GM18507 (cell line): ENCODE measurements at places on chromosomes 16 and 17.

DNA sequence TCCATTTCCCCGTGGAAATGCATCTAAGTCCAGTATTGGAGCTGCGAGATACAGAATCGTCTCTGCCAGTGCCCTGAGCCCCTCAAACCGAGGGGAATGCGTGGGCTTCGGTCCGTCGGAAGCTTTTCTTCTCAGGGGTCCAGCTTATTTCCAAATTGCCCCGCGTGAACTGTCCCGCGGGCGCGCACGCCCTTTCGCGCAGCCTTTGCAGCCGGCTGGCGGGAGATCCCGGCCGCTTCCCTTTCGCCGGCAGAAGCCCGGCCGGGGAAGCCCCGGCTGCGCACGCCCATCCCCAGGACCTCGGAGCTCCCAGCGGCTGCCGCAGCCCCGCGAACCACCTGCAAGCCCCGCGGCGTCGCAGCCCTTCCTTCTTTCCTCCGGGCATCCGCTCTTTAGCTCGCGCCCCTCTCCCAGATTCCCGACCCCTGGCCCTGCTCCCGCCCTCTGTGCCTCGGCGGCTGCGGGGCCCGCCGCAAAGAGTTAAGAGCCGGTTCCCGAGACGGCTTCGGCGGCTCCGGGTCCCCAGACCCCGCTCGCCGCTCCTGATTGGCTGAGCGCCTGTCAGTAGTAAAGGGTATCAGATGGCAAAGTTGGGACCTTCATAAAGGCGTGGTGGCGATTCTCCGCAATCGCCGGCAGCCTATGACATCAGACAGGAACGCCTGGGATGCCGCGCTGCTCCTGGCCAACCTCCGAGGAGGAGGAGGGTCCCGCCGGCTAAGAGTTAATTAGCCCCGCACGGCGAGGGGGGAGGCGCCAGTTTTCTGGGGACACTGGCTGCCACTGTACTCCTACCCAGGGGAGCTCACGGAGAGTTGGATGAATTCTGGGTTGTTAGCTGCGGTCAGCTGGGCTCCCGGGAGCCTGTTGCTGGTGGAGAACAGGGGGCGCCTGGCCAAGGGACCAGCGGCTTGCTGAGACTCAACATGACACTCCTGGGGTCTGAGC is at the start of gene MYOCD:
Gene MYOCD (plus strand): TSS at position 628 of the 948 bp plus-strand sequence. CDS start 299 bp downstream, at position 927.
- peak; percentile 7 for DNase-seq

- DNase-seq: no peak
Observed at GRCh38 chr16:56684256-56684925, 2.1 kb downstream of the MT1X start.

DNA sequence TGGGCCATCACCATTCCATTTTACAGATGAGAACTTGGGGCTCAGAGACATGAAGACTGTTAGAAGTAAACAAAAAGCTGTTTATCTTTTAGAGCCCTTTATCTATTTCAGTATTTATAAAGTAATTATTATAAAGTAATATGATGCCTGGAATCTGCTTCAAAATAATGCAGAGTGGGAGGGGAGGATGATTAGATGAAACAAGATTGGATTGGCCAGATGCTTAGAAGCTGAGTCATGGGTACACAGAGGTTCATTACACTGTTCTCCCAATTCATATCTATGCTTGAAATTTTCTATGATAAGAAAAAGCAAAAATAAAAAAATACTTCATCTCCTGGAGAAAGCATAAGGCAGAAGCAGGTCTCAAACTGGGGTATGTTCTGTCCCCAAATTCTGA is 29.4 kb downstream of the TOM1L2 start:
- DNase-seq: no peak

DNA sequence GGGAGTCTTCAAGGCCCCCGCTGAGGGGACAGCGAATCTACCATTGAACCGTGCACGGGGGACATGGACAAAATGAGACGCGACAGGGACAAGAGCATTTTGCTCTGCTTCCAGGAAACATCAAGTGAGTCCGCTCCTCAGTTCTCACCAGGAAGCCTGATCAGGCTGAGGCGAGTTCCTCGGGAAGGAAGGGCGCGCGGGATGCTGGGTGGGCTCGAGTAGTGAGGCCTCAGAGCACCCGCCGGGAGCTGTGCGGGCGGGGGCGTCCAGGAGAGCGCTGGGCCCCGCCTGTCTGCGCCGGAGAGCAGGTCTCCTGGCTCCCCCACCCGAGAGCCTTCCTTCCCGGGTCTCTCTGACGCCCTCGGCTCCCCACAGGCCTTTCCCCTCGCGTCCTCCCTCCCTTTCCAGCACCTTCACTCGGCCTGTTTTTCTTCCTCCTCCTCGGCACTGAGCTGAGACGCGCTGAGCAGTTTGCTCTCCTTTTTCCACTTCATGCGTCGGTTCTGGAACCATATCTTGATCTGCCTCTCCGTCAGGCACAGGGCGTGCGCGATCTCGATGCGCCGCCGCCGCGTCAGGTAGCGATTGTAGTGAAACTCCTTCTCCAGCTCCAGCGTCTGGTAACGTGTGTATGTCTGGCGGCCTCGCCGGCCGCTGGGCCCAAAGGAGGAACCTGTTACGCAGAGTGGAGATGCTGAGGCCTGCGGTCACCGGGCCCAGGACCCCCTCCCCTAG is 2.6 kb upstream of the HOXB5 start:
- DNase-seq: no peak

DNA sequence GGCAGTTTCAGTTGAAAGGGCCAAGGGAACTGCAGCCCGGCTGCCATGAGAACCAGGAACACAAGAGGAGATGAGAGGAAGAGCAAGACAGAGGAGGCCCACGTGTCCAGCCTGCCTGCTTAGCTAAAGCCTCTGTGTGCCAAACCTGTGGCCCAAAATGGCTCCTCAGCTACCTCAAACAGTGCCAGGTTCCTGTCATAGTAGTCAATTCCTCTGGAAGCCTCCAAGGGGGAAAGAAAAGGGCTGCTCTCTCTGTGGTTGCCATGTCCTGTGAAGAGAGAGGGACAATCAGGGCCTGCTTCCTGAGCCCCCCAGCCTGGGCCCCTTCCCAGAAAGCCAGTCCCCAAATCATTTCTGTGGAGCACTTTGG is 5.2 kb downstream of the SLC12A4 start:
- DNase-seq: no peak

DNA sequence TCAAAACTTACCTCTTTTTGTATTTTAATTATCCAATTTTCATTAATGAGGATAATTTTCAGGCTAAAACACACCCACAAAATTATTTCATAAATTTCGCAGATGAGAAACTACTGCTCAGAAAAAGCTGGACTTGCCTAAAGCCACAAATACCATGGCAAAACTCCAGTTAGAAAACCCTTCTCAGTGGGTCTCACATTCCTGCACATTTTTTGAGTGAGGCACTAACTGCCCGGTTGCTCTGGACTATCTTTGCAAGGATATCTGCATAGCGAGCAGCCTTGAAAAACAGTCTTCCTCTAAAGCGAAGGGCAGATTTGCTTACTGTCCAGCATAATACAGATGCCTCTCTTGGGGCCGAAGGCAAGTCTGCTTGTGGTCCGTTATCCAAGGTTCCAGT is 9.8 kb downstream of the MPHOSPH6 start:
- no peak for DNase-seq

DNA sequence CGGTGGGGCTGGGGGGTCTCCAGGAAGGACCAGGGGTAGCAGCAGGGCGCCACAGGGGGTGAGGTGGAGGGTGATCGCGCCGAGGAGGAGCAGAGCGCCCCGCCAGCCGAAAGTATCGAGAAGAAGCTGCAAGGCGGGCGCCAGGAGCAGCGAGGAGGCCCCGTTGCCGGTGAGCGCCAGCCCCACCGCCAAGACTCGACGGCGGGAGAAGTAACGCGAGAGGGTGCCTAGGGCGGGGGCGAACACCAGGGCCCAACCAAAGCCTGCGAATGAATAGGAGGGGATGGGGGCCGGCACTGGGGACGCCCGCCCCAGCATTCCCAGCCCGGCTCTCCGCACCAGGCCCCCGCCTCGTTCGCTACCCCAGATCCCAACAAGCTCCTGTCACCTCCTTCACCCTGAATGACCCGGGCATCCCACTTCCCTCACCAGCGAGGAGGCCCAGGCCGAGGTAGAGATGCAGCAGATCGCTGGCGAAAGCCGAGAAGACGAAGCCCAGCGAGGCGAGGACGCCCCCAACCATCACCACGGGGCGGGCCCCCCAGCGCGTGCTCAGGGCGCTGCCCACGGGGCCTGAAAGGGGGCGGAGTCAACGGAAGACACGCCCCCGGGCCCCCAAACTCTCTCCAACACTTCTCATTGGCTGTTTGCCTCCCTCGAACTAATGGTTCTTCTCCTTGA is 1.3 kb downstream of the SLC16A11 start:
- no peak for DNase-seq

DNA sequence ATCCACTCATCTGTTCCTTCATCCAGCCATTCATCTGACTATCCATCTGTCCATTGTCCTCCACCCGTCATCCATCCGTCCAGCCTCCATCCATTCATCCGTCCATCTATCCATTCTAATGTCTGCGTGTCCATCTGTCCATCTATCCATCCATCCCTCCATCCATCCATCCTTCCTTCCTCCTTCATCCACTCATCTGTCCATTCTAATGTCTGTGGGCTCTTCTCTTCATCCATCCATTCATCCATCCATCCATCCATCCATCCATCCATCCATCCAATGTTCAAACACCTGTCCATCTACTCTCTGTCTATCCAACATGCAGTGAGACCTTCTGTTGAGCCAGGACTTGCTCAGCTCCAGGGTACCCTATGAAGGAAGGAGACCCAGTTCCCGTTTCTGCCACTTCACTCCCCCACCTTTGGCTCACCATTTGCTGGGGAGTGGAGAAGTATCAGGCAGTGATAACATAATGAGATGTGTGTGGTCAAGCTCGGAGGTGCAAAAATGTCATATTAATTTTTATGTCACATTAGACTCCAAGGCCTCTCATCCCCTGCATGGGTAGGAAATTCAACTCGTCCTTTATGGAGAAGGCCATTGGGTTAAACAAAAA is 36.5 kb upstream of the ADGRG1 start:
- no peak for DNase-seq

DNA sequence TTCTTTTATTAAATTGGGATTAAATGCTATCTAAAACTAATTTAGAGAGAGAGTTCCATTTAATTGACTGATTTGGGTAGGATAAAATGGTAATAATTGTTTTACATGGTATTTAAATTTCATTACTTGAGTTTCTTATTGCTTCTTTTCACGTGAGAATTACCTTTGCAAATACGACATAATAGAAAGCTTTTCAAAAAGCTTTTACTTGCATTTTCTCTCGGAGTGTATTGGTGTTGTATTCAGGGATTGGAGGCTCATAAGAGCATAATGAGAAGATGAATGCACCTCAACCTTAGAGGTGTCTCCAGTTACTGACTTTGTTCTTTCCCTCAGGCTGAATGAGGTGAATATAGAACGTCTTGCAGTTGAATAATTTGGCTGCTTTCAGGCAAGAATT is 67.4 kb upstream of the CPHXL start:
- no peak for DNase-seq

GRCh38 chr17:49217651-49218413 is 7.3 kb downstream of the ABI3 start:
- no peak for DNase-seq
